ENCODE measurements at places on chromosomes 13 and 19.
A peak's percentile ranks its signal among the peaks of the same experiment; 100 is the strongest.

GRCh38 chr19:1412323-1412923 lies 5.0 kb downstream of the DAZAP1 start:
- DNase-seq, result no peak

DNA sequence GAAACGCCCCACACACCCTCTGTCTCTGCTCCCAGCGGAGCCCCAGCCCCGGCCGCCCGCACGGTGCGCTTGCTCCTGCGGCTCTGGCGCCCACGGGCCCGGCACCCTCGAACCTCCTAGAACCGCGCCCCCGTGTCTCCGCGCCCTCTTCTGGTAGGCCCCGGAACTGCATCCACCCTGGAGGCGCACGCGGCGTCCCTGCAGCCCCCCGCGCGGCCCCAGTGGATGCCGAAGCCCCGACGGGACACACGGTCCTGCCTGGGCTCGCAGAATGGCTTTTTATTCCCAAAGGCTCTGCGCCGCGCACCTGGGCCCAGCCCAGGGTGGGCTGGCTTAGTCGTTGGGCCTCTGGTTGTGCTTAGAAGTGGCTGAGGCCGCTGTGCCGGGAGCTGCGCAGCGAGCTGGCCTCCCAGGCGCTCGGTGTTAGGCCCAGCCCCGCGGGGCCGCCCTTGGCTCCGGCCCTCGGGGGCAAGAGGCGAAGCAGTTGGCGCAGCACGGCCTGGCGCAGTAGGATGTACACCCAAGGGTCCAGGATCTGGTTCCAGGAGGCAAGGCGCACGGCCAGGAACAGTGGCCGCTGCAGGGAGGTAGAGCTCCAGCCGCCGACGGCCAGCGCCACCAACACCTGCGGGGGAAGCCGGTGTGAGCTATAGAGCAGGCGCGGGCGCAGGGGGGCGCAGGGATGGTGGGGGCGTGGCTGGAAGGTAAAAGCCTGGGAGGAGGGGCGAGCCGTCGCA lies 2.8 kb downstream of the PTGER1 start:
- DNase-seq, result peak; percentile 22

GRCh38 chr19:21748088-21748487 lies 19.3 kb downstream of the ZNF100 start:
- no peak for DNase-seq

DNA sequence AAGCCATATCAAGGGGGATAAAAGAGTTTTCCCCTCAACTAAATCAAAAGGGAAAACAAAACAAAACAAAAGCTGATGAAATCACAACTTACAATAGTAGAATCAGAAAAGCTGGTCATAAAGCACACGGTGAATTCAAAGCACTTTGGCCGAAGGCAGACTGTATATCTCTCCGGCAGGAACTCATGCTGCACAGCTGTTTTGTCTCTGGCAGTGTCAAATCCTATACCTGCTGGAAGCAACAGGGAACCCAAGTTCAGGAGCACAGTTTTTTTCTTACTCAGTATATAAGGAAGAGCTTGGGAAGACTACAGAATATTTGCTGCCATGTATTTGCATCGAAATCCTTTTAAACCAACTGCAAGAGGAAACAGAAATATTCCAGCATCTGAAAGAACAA lies 213.7 kb downstream of the RFC3 start:
- no peak for DNase-seq

DNA sequence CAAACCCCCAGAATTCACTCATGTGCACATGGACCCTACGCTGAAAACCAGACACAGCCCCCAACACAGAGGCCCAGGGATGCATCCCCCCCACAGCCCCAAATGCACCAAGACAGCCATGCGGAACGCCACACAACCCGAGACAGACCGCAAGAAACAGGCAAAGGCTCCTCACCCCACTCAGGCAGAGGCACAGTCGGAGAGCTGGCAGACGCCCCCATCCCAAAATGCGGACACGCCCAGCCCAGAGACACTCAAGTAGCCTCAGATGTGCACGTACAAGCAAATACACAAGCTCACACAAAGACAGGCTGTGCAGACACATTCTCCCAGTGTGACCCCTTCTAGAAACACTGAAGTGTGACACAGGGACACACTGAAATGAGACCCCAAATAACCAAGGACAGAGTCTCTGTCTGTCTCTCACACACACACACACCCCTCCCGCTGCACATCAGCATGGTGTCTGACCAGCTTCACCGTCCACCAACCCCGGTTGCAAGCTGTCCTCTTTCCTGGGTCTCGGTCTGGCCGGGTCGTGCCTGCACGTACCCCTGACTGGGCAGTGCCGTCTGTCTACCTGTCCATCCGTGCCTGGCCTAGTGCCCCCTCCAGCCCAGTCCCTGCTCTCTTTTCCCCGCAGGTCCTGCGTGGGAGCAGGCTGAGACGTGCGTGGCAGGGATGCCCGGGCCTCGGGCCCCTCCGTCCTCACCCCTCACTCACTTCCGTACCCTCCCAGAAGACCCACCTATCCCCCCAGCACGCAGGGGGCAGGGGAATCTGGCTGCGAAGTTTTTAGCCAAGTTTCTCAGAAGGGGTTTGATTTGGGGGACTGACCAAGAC lies 16.1 kb downstream of the ERFL start:
- DNase-seq, result no peak

DNA sequence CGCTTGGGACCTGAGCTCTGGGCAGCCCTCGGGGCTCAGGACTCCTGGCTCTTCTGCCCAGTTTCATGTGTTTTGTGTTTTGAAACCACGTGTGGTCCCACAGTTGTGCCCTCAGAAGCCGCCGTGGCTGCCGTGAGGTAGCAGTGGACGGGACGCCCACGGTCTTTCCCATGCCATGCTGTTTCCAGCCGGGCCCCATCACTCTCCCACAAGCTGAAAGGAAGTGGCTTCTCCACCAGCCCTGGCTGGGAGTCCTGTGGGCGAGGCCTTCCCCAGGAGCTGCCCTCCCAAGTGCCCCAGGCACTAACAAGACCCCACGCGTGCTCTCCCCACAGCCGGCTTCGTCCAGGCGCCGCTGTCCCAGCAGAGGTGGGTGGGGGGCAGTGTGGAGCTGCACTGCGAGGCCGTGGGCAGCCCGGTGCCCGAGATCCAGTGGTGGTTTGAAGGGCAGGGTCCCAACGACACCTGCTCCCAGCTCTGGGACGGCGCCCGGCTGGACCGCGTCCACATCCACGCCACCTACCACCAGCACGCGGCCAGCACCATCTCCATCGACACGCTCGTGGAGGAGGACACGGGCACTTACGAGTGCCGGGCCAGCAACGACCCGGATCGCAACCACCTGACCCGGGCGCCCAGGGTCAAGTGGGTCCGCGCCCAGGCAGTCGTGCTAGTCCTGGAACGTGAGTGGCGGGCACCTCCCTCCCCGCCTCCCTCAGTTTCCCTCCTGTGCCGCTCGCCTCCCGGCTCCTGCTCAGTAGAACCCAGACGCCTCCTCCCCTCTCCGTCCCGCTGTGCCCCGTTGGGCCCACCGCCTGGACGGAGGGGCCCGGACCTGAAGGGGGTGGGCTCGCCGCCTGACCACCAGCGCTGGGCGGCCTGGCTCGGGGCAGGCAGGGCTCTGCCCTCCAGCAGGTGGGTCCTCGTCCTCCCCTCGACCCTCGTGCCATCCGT lies 5.3 kb downstream of the BSG start:
- DNase-seq, result no peak

DNA sequence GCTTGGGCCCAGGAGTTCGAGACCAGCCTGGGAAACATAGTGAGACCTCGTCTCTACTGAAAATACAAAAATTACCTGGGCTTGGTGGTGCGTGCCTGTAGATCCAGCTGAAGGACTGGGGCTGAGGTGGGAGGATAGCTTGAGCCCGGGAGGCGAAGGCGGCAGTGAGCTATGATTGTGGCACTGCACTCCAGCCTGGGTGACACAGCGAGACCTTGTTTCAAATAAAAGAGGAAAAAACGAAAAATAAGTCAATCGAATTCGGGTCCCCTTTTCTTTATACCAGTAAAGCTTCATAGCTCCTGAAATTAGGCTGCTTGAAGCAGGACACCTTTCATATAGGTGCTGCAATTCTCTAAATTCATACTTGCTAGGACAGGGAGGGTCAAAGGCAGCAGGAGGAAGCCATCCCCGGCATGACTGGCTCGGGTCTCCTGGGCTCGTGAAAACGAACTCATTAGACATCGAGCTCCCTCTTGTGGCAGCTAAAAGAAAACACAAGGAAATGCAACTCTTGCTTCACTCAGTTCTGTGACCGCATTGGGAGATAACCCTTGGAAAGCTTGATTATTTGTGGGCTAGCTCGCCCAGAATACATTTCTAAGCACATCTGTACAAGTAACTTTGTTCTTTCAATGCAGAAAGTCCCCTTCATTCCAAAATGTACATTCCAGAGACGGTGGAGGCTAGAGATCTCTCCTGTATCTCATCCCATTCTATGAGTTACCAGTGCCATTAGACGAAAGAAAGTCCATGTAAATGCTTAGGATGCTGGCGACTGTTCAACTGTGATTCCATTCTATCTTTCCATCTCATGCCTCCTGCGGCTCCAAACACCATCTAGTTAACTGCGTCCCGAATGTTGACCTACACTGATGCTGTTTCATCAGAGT lies 16.8 kb downstream of the FPR2 start:
- DNase-seq, result peak; percentile 79

Data from astrocyte of the spinal cord (primary cell).